Activated CD4-positive, CD25-positive, alpha-beta regulatory T cell (primary cell): ENCODE measurements at places on chromosomes 4 and X.

- DNase-seq, result no peak
Observed at GRCh38 chrX:119790977-119791436, 423 bp downstream of the RPL39 start.

DNA sequence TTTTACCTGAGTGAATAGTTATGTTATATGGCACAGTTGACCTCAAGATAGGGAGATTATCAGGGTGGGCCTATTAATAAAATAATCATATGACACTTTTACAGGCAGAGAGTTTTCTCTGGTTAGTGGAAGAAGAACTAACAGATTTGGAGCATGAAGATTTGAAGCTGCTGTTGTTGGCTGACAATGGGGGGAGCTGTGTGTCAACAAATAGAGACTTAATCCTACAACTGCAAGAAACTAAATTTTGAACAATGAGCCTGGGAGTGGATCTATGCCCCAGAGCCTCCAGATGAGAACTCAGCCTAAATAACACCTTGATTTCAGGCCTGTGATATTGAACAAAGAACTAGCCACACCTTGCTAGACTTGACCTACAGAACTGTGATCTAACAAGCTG lies 7.2 kb upstream of the CCSER1 start:
- DNase-seq, result no peak

DNA sequence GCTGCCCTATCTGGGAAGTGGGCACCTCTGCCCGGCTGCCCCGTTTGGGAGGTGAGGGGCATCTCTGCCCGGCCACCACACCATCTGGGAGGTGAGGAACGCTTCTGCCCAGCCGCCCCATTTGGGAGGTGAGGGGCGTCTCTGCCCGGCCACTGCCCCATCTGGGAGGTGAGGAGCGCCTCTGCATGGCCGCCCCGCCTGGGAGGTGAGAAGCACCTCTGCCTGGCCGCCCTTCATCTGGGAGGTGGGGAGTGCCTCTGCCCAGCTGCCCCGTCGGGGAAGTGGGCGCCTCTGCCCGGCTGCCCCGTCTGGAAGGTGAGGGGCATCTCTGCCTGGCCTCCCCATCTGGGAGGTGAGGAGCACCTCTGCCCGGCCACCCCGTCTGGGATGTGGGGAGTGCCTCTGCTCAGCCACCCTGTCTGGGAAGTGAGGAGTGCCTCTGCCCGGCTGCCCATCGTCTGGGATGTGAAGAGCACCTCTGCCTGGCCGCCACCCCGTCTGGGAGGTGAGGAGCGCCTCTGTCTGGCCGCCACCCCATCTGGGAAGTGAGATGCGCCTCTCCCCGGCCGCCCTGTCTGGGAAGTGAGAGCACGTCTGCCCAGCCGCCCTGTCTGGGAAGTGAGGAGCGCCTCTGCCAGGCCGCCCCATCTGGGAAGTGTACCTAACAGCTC lies 9.8 kb downstream of the PABPC1L2A start:
- DNase-seq, result no peak

GRCh38 chr4:77804471-77804870 lies 14.7 kb downstream of the CNOT6L start:
- no peak for DNase-seq

DNA sequence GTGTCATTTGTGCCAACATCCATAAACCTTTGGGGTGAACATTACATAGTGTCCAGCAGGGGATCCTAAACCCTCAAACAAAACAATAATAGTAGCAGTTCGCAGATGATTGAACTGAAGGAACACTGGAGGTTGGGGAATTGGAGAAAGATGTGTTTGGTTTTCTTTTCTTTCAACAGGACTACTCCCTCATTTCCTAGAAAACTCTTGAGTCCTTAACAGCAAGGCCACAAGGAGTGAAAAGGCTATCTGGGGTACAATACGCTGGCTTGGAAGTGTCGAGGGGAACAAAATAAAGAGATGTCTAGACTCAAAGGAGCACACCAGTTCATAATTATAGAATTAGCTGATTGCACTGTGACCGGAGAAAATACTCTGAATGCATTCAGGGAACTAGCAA lies 72.1 kb downstream of the IDS start:
- no peak for DNase-seq

GRCh38 chr4:124065936-124066335 lies 646.6 kb downstream of the ANKRD50 start:
- DNase-seq, result no peak

- DNase-seq, result no peak
Observed at GRCh38 chr4:183919141-183919540, 14.0 kb downstream of the STOX2 start.

DNA sequence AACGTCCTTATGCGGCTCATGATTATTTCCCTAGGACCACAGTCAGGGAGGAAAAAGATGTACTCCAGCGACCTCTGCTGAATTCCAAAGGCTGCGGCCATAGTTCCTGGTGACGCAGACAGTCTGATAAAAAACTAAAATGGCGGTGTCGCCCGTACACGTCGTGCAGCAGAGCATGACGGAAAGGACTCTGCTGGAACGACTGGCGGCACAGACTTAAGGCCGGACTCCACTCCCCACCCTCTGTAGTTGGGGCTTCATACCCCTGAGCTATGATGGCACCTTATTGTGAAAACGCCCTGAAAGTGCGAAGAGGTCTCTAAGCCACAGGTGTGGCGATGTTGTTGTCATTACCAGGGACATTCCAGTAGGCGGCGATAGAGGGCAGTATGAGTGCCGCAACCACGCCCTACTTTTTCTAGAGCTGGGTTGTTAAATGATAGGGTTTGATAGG lies 90.0 kb upstream of the EDA2R start:
- DNase-seq, result no peak

GRCh38 chrX:71667328-71668247 lies at the start of gene LOC101059915:
Gene LOC101059915, plus strand, starts transcription at chrX:71667546.
- DNase-seq, result no peak

DNA sequence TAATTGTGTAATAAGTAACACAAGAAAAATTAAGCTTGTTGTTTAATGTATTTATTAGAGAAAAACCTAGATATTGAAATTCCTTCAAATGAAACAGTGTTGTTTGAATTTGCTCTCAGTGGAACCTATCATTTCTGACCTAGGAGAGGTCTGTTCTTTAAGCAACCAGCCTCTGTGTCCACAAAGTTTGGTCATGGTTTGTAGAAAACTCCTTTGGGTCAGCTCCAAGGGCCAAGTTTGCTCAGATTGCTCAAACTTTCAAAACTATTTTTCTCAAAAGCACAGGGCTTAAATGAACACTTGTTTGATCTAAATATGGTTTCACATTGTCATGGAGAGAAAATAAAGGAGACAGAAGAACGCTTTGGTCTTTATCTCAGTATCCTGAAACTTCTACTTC lies 29.6 kb upstream of the RPL34 start:
- no peak for DNase-seq

DNA sequence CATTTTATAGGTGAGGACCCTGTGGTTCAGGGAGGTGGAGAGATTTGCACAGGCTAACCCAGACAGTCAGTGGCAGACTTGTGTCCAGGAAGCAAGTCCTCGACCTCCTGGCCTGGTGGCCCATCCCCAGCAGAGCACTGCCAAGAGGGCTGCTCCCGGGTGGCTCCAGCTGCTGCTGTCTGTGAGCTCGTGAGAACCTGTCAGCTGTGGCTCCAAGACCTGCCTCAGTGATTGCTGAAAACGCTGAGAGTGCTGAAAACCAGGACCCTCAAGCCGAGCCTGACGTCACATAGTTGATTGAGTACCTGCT lies 74.2 kb downstream of the RTL9 start:
- no peak for DNase-seq

DNA sequence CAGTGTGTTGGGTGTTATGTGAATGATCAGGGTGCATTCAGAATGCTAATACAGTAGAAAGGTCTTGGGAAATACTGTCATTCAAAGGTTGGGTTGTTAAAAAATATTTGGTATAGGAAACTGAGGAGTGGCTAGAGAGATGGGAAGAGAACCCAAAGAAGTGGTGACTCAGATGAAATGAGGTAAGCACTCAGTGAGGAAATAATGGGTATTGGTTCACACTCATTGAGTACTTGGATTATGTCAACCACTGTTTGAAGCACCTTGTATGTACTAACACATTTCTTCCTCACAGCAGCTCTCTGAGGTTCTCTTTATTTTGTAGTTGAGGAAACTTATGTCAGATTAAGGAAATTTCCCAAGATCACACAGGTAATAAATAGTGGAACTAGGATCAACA lies 40.8 kb upstream of the NUDT6 start:
- DNase-seq, result no peak

- no peak for DNase-seq
Observed at GRCh38 chr4:99625369-99625768, 32.3 kb downstream of the C4orf54 start.

DNA sequence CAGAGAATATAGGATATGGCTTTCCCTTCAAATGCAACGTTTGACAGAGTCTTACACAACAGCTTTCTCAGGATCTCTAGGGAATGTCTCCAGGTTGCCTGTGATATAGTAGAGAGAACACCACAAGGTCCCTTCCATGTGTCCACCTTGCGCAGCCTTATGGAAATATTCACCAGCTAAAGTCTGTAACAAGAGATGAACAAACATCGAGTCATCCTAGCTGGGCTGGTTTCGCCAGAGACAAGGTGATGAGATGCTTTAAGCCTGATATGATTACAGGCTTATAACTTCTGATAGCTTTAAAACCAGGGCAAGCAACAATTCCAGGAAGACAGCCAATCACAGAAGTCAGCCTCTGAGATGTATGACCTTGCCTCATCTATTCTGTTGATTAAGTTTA lies 83.8 kb downstream of the SEL1L3 start:
- DNase-seq, result no peak

- DNase-seq, result no peak
Observed at GRCh38 chrX:54093159-54093558, 48.9 kb upstream of the PHF8 start.

GRCh38 chr4:7168106-7168505 lies 24.2 kb upstream of the SORCS2 start:
- DNase-seq, result no peak

DNA sequence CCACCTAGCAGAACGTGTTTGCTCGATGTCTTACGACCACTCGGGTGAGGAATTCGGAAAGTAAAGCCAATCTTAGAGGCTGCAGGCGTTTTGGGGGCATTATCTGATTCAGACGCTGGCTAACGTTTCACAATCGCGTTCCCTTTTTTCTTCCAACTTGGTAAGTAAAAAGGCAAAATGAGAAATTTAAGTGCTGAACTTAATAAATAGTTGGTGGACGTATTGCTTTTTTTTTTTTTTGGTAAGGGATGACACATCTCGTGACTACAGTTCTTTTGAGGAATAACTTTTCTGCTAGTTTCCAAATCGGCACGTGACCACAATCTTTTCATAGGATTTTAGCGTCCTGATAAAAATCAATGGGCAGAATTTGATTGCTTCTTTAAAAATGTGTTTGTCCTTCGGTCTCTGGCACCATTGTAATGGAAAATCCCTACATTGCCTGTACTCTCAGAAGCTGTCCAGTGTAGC lies 848 bp downstream of the RAB9A start:
- no peak for DNase-seq

- peak; percentile 65 for DNase-seq
Observed at GRCh38 chr4:152536545-152537182, 772 bp upstream of the FBXW7 start.

DNA sequence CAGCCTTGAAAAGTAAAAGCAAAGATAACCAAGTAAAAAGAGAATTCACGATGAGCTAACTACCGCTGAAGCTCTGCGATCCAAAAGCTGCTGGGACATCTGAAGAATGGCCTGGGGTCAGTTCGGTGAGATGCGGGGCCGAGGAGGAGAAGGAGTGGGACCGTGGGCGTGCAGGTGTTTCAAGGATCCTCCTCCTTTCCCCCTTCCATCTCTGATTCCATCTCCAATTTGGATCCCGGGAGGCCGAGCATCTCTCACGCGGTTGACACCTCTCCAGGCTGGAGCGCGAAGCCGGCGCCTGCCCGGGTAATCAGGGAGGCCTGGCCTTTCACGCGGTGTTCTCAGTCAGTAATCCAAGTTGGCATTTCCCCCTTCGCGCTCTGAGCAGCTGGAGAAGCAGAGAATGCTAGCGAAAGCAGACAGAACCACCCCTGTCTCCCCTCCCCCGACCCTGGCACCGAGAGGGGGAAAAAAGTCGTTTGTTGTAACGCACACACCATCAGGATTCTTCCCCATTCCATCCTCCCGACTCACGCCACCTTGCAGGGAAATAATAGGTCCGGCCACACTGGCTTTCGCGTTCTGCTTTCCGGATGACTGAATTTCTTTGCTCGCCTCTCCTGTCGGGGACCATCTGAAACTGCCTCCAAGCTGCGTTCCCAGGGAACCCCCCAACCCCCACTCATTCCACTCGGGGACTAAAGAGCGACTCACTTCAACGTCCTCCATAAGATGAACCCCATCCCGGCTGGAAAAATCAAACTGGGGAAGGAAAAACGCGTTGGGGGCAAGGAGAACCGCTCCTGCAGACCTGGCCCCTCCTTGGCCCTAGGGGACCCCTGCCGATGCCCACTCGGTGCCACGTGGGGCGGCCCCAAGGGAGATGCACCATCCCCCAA lies 6.5 kb downstream of the NEUROG2 start:
- DNase-seq, result no peak

- no peak for DNase-seq
Observed at GRCh38 chr4:82555276-82555675, 6.5 kb downstream of the TMEM150C start.

DNA sequence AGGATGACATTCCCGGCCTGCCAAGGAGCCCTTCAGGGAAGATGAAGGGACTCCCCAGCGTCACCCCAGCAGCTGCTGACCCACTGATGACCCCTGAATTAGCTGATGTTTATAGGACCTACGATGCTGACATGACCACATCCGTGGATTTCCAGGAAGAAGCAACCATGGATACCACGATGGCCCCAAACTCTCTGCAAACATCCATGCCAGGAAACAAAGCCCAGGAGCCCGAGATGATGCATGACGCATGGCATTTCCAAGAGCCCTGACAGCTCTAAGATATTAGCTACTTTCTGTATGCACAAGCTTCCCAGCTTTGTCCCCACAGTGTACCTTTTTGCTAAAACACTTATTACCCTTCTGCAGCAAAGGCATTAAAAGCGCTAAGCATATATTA lies 14.4 kb downstream of the AMBN start:
- no peak for DNase-seq

DNA sequence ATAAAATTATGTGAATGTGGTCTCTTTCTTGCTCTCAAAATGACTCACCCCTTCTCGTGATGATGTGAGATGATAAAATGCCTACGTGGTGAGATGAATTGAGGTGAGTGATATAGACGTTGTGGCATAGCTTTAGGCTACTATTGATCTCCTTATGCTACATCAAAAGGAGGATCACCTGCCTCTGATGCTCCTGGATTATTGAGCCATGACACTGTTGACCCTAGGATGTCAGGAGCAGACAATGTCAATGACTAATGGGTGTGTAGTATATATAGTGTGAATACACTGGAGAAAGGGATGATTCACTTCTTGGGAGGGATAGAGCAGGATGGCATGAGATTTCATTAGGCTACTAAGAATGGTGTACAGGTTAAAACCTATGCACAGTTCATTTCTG lies 210.7 kb upstream of the PRPS2 start:
- no peak for DNase-seq
